ENCODE measurements at places on chromosomes 7 and 10.
A peak's percentile ranks its signal among the peaks of the same experiment; 100 is the strongest.

- DNase-seq, result no peak
These were observed 49.5 kb upstream of the PPP2R2D start for GRCh38 chr10:131851346-131851745.

GRCh38 chr10:3808689-3809199 is 23.7 kb upstream of the KLF6 start:
- DNase-seq, result no peak

GRCh38 chr7:114085592-114086501 is 167.0 kb upstream of the PPP1R3A start:
- no peak for DNase-seq

DNA sequence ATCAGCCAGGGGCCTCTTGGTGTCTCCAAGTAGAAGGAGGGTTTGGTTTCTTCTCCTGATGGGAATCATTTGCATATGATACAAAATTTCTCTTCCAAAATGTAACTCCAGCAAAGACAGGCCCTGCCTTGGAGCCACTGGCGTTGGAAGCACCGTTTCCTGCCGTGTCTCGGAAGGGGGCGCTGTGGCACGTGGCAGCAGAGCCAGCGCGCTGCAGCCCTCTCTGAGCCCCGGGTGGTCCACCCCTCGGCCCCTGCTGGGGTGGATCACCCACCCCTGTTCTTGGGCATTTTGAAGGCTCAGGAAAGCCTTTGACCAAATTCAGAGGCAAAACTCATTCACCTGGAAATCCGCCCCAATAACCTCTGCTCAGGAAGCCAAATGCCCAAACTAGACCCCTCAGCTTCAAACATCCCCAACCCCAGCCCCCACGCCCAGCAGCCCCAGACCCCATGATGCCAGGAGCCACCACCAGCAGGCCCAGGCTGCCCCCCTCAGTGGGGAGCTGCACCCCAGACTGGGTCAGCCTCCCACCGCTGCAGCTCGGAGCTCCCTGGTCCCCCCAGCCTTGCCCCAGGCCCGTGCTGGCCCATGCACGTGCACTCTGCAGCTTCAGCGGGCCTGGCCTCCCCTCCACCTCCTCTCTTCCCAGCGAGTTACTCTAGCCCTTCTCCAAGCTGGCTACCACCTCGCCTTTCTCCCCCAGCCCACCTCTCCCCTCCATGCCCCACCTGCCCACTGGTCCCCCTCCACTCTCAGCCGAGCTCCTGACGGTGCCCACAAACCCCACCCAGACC is 29.5 kb upstream of the ELFN1 start:
- no peak for DNase-seq

GRCh38 chr10:46787321-46787615 is 124.0 kb upstream of the PTPN20 start:
- DNase-seq, result peak; percentile 32

- DNase-seq, result peak; percentile 30
These were observed 519 bp downstream of the PITRM1 start for GRCh38 chr10:3172081-3172445.

DNA sequence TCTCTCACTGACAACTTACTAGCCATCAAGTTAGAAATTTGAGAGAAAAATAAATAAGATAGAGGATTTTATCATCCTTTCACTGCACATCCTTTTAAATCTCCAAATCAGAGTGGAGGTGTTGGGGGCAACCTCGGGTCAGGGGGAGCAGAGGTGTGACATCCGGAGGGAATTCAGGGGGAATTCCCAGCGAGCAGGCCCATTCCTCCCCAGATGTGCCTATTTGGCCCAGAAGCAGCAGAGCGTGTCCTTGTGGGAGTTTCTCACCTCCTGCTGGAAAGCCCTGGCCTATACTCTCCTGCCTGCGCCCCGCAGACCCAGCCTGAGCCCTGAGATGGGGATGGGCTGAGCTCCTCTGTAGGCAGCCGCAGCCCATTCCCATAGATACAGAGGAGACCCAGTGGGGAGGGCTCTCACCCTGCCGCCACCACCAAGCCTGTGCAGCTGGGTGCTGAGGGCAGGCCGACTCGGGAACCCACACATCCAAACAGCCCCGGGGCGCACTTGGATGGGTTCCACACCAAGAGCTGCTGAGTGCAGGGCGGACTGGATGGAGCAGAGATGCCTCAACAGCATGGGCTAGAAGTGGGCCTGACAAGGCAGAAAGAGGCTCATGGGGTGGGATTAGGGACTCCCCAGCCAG is 124.5 kb downstream of the CXCL12 start:
- no peak for DNase-seq

DNA sequence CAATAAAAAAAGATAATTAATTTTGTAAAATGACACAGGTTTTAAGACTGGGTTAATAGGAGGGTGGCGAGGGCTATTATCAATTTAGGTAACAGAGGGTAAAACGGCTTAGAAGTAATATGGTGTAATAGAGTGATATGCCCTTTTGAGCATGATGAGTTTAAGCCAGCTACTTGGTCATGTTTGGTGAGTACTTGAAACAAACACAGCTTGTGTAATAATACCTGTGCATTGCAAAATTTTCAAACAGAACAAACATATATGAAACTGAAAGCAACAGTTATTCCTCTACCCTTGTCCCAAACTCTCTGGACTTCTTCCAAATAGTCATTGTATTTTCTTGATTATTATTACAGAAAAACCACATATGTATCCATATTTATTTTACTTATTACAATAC is 241.7 kb downstream of the MAGI2 start:
- no peak for DNase-seq

GRCh38 chr7:130292682-130293257 is at the start of gene CPA4:
CPA4 (plus strand) TSS chr7:130293161; CDS start chr7:130293181, 20 bp downstream.
- peak; percentile 99 for DNase-seq

GRCh38 chr7:69208848-69209247 is 389.4 kb upstream of the AUTS2 start:
- DNase-seq, result no peak

DNA sequence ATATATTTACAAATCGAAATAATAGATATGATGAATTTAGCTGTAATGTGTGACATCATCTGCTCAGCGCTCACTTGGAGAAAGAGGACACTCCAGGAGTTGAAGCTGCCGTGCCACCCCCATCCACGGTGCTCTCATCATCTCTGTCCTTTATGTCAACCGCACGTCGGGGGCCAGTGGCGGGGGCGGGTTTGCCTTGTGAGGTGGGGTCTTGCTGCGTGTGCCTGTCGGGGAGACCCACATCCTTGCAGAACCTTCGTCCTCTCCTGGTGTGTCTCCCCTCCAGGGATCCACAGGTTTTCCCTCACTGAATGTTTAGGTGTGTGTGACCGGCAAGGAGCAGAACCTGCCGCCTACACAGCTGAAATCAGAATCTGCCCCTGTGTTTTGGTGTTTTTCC is 71.6 kb downstream of the INPP5A start:
- DNase-seq, result no peak

DNA sequence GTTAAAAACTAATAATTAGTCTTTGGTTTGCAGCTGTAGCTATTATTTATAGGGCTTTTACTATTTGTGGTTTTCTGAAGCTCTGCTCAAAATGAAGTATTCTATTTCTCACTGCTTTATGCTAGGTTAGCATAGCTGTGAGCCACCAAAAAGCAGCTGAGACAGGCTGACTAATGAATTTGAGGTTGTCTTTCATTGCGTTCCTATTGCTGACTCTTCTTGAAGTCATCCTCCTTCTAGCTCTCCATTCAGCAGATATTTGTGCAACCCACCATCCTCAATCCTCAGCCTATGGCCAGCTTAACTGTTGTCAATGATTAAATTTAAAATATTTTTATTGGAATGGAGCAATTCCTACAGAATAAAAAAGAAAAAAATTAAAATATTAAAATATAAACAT is 2.1 kb upstream of the RALA start:
- DNase-seq, result peak; percentile 82

GRCh38 chr7:21771906-21772610 is 173.6 kb downstream of the CDCA7L start:
- DNase-seq, result no peak

GRCh38 chr10:99647601-99648151 is 11.6 kb upstream of the ENTPD7 start:
- no peak for DNase-seq
